Immature natural killer cell (primary cell): ENCODE measurements at places on chromosomes 16 and 17. TPM values are rescaled to one million over a fixed set of nuclear protein-coding genes. Genes with fewer than 3 reads are reported as not detected.

Gene TTLL6
- not detected for polyA plus RNA-seq

Gene NOL3
- not detected for polyA plus RNA-seq

Gene NACA2
- polyA plus RNA-seq, result not detected

GRCh38 chr17:60751884-60752283, 74.2 kb downstream of the BCAS3 start:
- H3K4me3 ChIP-seq, result no peak overlapping the region
- no peaks in the 10 kb centered on the region for H3K27me3 ChIP-seq
- peaks cover 17% of the 10 kb centered on the region for H3K36me3 ChIP-seq
- no peak overlapping the region for H3K27ac ChIP-seq
- DNase-seq, result no peak

DNA sequence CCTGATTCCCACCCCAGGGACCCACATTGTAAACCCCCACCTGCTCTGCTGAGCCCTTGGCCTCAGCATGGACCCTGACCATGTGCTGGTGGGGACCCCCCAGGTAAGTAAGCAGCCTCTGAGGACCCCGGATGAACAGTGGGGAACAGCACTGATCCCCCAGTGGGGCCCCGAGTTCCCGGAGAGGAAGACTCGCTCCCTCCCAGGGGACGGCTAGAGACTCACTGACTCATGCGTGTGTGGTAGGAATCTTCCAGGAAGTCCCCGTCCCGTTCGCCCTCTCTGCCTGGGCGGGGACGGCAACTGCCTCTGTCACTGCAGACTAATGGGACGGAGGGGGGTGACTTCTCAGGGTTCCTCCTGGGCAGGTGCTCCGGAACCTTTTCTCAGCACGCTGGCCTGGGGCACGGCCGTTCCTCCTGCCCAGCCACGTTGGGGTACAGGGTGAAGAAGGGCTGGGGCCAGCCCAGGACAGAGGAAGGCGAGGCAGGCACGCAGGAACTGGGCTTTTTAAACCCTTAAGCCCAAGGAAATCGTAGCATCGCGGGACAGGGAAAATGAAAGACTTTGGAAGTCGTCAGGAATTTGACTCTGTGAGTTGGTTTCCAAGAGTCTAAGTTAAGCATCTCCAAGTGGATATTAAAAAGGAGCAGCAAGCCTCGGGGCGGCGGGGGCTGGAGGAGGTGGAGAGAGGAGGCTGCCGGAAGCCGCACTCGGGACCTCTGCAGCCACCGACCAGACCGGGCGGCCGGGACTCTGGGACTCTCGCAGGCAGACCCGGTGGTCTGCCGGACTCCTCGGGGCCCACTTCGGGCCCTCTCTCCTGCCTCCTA, 178.7 kb downstream of the SEC14L1 start:
- peak overlapping the region; percentile 25 for H3K27ac ChIP-seq
- peaks cover 28% of the 10 kb centered on the region for H3K4me1 ChIP-seq
- H3K27me3 ChIP-seq, result peaks cover 2% of the 10 kb centered on the region
- peak overlapping the region; percentile 63 for H3K4me3 ChIP-seq
- no peak for DNase-seq

DNA sequence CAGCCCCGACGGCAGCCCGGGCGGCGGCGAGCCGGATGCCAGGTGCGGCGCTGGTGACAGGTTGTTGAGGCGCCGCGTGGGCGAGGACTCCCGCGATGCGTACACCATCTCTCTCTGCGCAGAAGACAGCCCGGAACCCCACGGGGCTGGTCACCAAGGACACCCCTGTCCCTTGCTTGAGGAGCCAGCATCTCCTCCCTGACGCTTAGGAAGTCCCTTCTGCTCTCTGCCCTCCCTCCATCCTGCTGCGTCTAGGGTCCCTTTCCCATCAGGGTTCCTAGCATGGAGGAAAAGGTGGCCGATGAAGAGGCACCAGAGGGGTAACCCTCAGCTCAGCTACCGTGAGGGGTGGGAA, 43.6 kb downstream of the SRCIN1 start:
- peaks cover 17% of the 10 kb centered on the region for H3K4me1 ChIP-seq
- no peaks in the 10 kb centered on the region for H3K36me3 ChIP-seq
- H3K4me3 ChIP-seq, result no peak overlapping the region
- DNase-seq, result no peak
- H3K27me3 ChIP-seq, result peaks cover 30% of the 10 kb centered on the region
- no peak overlapping the region for H3K27ac ChIP-seq

DNA sequence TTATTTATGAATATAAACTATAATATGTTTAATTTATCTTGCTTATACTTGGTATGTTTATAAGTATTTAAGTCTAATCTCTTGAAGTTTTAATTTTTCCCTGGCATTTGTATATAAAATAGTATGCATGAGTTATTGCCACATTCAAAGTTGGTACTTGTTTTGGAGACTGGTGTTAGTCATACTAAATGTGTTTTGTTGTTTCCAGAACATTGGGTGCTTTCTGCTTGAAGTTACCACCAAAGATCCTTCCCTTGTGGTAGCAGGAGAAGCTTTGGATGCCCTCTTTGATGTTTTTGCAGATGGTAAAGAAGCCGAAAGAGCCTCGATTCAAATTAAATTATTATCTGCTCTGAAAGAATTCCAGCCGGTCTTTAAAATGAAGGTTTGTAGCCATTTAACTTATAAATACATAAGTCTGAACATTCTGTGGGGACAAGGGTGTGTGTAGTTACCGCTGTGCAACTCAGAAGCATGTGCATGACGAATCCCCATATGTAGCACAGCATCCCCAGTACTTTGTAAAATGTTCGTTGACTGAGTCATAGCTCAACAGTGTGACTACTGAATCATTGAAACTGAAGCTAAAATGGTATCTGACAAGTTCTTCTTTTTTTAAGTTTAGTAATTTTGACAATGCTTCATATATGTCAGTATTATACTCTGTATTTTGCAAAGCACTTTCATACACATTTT, 36.4 kb downstream of the HEATR3 start:
- no peaks in the 10 kb centered on the region for H3K27me3 ChIP-seq
- no peak overlapping the region for H3K27ac ChIP-seq
- no peaks in the 10 kb centered on the region for H3K4me1 ChIP-seq
- peaks cover 25% of the 10 kb centered on the region for H3K36me3 ChIP-seq

- DNase-seq, result no peak
- peaks cover 6% of the 10 kb centered on the region for H3K27me3 ChIP-seq
- H3K4me3 ChIP-seq, result no peak overlapping the region
- no peak overlapping the region for H3K27ac ChIP-seq
Measured at GRCh38 chr16:24723663-24724062, 5.8 kb upstream of the TNRC6A start.

DNA sequence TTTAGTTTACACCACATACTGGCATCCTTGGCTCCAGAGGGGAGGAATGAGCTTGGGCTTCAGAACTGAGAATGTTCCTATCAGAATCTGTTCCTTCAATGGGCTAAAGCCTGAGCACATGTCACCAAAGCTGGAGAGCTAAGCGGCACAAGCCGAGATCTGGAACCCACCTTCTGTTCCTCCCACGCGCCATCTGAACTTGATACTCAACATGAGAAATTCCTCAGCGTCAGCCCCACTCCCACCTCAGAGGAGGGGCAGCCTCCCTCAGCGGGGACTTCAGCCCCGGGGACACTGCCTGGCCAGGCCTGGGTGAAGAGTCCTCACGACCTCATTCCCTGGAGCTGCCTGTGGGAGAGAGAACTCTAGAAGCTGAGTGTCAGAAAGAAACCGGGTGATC, 22.8 kb upstream of the SLC47A1 start:
- peaks cover 11% of the 10 kb centered on the region for H3K4me1 ChIP-seq
- H3K27ac ChIP-seq, result no peak overlapping the region
- no peak overlapping the region for H3K4me3 ChIP-seq
- no peaks in the 10 kb centered on the region for H3K36me3 ChIP-seq

DNA sequence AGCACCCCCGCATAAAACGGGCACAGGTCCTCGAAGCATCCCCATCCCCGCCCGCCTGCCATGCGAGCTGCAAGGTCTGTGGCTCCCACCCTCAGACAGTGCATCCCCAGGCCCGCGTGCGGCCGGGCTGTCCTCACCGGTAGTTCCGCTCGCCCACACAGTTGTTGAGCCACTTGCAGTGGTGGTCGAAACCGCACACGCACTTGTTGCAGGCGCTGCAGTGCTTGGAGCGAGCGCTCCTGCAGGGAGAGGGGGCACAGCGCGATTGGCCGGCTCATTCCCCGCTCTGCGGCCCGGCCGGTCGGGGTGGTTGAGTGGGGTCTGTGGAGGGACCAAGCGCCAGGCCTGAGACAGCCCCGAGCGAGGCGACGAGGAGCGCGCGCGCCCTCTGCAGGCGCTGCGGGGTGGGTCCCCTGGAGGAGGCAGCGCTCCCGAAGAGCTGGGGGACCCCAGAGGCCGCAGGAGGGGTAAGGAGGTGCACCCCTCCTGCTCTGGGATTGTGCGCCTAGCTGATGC, 6.0 kb upstream of the TPPP3 start:
- no peak overlapping the region for H3K27ac ChIP-seq
- peaks cover 2% of the 10 kb centered on the region for H3K27me3 ChIP-seq
- DNase-seq, result peak; percentile 26
- H3K4me1 ChIP-seq, result peaks cover 1% of the 10 kb centered on the region

- H3K27ac ChIP-seq, result no peak overlapping the region
- H3K27me3 ChIP-seq, result peaks cover 3% of the 10 kb centered on the region
- DNase-seq, result no peak
- no peak overlapping the region for H3K4me3 ChIP-seq
Measured at GRCh38 chr16:80695020-80695419, 109.4 kb downstream of the CDYL2 start.
